ENCODE measurements at places on chromosomes 13 and 19. TPM values are rescaled to one million over a fixed set of nuclear protein-coding genes. Genes with fewer than 3 reads are reported as not detected.

GRCh38 chr19:55304980-55305379, 20.2 kb downstream of the TMEM150B start:
- DNase-seq, result no peak

GRCh38 chr13:68509734-68510621, 1279.8 kb upstream of the PCDH9 start:
- DNase-seq, result no peak

DNA sequence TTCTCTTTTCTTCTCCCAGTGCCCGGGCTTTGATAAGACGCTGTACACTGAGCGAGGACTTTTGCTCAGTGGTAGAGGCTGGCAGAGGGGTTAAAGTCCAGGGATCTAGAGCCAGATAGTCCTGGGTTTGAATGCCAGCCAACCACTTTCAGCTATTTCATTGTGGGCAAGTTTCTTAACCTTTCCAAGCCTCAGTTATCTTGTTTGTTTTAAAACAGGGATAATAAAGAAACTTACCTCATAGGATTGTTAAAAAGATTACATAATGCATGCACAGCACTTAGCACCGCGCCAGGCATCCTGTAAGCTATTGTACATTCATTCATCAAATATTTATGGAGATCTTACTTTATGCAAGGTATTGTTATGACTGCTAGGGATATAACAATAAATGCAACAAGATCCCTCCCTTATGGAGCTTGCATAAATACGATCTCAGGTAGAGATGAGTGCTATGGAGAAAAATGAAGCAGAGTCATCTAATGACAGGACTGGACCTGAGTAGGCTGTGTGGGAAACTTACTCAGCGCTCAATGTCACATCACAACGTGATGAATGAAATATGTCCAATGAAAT, 70.8 kb downstream of the LNX2 start:
- DNase-seq, result no peak

Gene MCEMP1
- total RNA-seq, result 0.54 TPM

GRCh38 chr13:39406688-39407087, 196.3 kb downstream of the LHFPL6 start:
- DNase-seq, result no peak

DNA sequence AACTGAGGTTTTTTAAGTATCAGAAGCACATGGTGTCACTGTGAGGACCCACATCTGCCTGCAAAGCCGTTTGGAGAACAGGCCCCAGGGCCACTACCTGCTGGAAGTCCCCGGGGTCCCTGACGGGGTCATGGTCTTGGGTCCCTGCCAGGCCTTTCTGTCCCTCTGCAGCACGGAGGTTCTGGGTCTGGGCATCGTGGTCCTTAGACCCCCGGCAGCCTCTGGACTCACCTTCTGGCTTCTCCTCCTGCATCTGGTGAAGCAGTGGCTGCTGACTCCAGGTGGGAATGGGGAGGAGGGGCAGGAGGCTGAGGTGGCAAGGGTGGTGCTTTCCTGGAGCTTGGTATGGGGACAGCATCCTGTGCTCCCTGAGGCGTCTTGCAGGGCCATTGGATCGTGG, 198.6 kb downstream of the TEX29 start:
- DNase-seq, result no peak

DNA sequence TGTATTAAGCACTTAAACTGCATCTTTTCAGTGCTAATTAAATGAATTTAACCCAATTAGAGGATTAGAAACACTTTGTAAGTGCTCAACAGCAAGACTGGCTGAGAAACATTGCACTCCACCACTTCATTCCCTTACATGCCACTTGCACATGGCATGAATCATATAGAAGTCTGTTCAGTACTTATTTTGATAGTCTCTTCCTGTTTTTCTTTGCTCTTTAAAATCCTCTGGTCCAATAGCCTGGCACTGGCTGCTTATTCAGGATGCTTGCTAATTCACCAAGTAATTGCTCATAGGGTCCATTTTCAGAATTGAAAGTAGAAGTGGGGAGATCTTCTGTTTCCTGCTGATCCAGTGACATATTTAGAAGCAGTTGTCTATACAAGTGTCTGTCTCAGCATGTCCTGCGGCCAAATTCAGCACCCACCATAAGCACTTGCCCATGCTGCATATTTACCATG, 900.1 kb downstream of the PCDH9 start:
- no peak for DNase-seq

GRCh38 chr19:42281146-42281826, 12.2 kb downstream of the CIC start:
- DNase-seq, result peak; percentile 87

DNA sequence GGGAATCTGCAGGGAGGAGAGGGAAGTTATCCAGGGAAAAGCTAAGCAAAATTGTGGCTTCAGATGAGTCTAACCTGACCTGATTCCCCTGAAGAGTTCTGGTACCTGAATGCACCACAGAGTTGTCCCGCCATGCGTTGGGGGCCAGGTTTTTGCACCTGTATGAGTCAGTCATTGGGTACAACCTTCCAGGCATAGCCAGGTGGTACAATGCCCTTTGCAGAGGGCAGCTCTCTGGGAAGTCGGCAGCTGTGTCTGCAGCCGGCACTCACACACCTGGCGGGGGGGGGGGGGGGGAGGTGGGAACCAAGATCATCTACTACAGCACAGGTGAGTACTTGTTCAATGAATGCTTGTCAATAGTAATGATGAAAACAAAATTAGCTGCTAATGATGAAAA, 52.5 kb upstream of the GTF3A start:
- DNase-seq, result no peak

Measured in cardiac septum (tissue), 1 donor.